ENCODE measurements at places on chromosomes 5 and 9. TPM values are rescaled to one million over a fixed set of nuclear protein-coding genes. Genes with fewer than 3 reads are reported as not detected.
A peak's percentile ranks its signal among the peaks of the same experiment; 100 is the strongest.

DNA sequence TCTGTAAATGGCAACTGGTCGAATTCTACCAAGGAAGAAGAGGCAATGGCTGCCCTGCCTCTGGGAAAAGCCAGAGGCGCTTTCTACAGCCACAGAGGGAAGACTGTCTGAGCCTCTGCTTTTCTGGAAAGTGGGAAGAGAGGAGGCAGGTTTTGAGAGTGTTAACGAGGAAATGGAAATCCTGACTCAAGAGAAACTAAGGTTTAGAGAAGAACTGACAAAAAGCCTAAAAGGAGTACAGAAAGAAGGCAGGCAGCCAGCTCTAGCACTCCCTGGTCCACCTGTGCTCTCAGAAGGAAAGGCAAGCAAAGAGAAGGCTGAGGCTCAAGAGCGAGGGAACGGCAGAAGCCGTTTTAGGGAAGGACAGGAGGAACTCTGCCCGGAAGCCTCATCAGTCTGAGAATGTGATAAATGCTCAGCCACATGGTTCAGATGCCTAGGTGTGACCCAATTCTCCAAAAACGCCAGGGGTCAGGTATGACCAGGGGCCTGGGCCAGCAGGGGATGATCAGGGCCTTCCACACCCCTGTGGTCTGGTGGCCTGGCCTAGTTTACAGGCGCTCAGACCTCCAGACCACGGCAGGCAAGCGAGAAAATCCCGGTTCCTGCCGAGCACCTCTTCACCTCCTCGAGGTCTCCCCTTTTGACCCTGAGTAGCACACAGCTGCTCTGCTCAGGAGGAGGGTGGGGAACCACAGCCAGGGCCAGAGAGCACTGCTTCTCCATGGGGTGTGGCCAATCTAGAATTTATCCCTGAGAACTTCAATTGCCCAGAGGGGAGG is 79.9 kb upstream of the FBXW11 start:
- no peak for DNase-seq

DNA sequence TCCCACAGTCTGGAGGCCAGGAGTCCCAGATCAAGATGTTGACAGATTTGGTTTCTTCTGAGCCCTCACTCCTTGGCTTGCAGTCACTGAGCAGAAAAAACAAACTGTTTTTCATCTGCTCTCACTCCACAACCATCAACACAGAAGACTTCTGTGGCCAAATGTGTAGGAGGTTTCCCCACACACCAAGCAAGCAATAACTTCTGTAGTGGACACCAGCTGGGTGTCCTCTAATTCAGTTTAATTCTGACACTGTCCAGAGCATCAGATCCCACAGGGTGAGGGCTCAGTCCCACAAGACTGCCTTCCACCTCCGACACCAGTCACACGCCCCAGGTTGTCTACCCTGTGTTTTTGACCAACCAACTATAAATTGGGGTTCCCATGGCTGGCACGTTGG is 209.9 kb downstream of the AOPEP start:
- DNase-seq, result peak; percentile 91

- DNase-seq, result no peak
Observed at GRCh38 chr5:168360521-168361285, 69.3 kb downstream of the WWC1 start.

GRCh38 chr5:80149161-80149609 is 106.7 kb downstream of the SERINC5 start:
- no peak for DNase-seq

DNA sequence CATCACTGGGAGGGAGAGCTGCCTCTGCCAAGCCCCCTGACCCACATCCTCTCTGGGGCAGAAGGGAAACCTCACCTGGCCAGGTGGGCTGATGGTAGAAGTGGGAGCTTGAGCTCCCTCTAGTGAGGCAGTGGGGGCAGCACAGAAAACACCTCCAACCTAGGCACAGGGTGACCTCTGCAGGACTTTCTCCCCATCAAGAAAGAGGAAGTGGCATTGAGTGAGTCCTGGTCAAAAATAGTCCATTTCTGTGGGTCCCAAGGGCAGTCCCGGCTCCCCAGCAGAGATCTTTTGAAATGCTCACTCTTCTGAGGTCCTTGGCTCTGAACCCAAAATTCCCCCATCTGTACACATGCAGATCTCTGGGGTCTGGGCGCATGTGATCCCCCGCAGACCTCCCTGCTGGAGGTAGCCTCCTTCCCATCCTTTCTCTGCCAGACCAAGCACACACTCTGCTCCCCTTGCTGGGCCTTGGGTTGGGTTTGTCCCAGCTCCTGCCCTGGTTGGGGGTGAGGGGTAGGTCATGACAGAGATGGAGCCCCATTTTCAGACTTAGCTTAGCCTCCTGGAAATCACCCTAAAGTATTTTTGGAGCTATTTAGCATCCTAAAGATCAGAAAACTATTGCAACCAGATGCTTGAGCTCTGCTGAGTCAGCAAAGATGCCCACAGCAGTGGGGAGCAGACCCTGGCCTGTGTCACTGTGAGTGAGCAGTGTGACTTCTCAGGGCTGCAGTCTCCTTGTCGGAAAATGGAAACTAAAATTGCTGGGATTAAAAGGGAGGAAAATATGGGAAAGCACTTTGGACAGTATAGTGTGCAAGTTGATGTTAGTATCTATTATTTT is 41.6 kb upstream of the LCP2 start:
- DNase-seq, result no peak

Gene RECK
- polyA plus RNA-seq, result 11.1 TPM

Gene PKD2L2
- polyA plus RNA-seq, result not detected

Gene MARCHF11
- 6.4 TPM for polyA plus RNA-seq

Gene CEL
- polyA plus RNA-seq, result 1.3 TPM

Data from cardiac muscle cell (in vitro differentiated cells and primary cell).